ENCODE measurements at places on chromosomes 5 and 9.

DNA sequence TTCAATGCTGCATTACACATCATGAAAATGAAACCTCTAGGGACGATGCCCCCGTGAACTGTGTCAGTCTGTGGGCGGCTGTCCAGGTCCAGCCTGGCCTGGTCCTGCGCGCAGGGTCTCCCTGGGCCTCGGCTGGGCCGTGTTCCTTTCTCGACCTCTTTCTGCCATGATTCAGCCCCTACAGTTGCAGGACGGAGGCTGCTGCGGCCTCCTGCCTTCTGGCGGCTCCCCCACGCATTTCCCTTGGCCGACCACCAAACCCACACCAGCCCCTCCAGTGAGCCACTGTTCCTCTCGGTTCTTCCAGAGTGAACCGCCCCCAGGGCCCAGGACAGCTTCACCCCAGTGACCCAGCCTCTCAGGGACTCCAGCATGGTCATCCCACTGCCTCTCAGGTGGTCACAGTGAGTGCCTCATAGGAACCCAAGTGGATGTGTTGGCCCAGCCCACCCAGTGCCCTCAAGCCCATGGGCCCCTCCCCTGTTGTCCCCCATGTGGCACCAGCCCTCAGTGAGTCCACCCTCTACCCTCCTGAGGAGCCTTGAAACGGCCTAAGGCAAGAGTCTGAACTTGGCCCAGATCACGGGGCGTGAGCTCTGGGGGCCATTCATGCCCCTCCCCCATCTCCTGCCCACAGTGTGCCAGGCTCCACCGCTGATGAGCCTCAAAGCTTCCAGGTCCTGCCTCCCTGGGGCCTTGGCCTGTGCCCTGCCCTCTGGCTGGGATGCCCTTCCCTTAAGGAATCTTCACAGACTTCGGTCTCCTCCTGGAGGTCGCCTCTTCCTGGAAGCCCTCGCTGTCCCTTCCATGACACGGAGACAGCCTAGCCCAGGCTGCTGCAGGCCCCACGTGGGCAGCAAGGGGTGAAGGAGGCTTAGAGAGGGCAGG is 10.0 kb upstream of the CLIC3 start:
- peak; percentile 54 for DNase-seq

GRCh38 chr9:35646153-35646532 is 4.6 kb downstream of the SIT1 start:
- no peak for DNase-seq

DNA sequence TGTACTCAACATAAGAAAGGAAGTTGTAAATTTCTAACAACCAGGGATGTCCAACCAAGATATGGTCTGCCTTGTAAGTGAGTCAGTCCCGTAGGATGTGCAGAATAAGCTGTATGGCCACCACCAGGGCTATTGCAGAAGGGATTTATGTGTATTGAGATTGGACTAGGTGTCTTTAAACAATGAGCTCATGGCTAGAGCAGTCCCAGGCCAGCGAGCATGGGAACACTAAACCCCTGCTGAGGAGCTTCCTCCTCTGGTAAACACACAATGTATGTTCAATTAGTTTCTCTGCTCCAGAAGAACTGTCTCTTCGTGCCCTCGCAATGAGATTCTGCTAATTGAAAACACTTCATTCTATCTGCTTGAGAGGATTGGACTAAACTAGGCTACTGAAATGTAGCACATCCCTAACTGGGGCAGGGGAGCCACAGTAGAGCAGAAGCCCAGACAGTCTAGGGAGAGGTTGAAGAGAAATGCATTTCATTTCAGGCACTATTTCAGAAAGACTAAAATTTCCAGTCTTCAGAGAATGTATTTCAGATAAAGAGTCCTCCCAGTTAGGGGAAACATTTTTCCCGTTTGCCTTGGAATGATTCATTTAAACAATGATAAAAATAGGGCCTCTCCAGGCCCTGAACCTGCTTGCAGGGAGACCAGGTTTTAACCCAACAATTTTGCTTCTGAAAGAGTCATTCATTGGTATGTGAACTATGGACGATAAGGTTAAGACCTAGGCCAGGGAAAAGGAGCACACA is 154.7 kb downstream of the FAM114A2 start:
- DNase-seq, result peak; percentile 19

DNA sequence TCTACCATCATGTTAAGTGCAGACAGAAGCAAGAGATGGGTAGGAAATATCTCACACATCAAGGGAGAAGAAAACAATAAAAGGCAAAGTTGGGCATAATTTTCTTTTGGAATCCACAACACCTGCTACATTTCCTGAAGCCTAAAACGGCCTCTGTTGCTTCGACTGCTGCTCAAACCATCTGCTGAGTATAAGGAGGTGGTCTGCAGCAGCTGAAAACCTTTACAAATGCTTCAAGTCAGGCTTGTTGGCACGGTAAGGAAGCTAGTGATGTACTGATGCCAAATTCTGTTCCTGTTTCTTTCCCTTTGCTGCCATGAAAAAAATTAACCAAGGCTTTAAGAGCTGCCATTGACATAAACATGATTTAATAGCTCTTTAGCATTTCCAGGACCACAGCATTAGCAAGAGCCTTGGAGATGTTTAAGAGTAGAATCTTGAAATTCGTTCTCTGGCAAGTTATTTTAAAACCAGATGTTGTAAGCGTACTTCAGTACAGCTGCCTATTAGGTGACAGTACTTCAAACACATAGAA is 75.6 kb downstream of the DMRTA1 start:
- DNase-seq, result no peak

DNA sequence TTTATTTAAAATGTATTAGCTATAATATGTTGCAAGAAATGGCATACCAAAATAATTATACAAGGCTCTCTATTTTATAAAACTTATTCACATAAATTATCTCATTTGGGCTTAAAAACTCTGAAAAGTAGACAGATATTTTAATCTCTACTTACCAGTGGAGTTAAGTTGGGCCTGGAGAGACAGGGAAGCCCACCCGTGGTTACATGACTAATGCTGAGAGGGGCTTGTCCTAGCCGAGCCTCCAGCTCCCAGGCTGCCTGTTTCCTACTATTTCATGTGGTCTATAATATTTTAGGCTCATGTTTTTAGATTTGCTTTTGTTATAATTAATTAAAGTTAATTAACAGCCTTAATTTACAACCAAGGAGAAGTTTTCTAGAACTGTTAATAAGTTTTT is 20.9 kb upstream of the ASPN start:
- DNase-seq, result no peak

DNA sequence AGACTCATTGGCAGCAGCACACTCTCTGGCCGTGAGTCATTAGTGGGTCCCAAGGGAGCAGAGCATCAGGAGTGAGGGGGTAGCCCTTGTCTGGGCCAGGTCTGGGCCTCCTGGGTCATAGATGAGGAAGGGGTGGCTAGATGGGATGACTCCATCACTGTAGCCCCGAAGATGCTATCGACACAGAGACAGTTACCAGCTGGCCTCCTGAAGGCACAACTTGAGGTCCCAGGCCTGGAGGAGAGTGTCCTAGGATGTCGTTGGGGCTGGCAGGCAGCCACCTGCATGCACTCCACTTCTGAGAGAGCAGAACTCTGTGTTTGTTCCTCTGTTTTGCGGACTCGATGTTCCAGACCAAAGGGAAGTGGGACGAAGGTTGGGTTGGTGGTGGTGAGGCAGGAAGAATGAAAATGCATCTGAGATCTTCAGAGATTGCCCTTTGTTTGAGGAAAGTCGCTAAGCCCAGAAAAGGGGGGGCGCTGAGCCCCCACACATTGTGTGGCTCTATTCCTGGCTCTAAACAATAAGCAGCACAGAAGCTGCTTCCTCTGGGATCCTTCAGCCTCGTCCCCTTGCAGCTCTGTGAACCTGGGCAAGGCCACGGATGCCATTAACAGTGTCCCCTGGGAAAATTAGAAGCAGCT is 4.7 kb downstream of the BTNL9 start:
- DNase-seq, result no peak

- DNase-seq, result no peak
Measured at GRCh38 chr9:135962696-135963307, 1.6 kb upstream of the UBAC1 start.

- no peak for DNase-seq
Measured at GRCh38 chr9:138048184-138048583, 170.6 kb downstream of the CACNA1B start.

DNA sequence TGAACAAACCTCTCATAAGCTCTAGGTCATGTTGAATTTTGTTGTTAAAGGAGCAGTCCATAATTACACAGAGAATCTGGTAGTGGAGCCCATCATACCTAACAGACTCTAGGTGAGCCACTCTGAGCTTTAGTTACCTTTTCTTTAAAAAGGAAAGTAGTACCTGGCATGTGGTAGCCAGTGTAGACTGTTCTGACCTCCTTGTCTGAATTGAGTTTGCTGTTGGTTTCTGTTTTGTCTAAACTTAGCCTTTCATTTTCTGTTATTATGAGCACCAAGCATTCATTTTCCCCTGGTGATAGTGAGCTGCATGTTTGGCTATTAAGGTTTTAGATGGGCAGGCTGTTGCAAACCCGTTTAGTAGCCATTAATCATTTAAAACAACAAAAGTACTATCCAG is 112.2 kb downstream of the MAST4 start:
- DNase-seq, result no peak

GRCh38 chr9:87853876-87854579 is 28.6 kb upstream of the SPATA31E1 start:
- DNase-seq, result no peak

GRCh38 chr9:128912270-128912853 is 8.4 kb upstream of the PHYHD1 start:
- peak; percentile 74 for DNase-seq
